Motor neuron (in vitro differentiated cells): ENCODE measurements at places on chromosomes 3 and 15. TPM values are rescaled to one million over a fixed set of nuclear protein-coding genes. Genes with fewer than 3 reads are reported as not detected.

CATSPER2 gene
- 5.2 and 9.4 TPM in 2 replicates for total RNA-seq

CLEC3B gene
- total RNA-seq: 0.38 and 0.63 TPM in 2 replicates

PLCL2 gene
- total RNA-seq: 24.7 and 25.1 TPM in 2 replicates

MRPS25 gene
- total RNA-seq: 31.6 and 40.6 TPM in 2 replicates

ZMYND10 gene
- 0.65 and 0.76 TPM in 2 replicates for total RNA-seq

LTK gene
- 0.15 and 0.24 TPM in 2 replicates for total RNA-seq

KNG1 gene
- total RNA-seq: not detected in 2 replicates

CHRNA5 gene
- total RNA-seq: 7.4 and 10.5 TPM in 2 replicates

PAQR5 gene
- total RNA-seq: 0.11 and 0.56 TPM in 2 replicates

TFDP2 gene
- 22.8 and 29.5 TPM in 2 replicates for total RNA-seq

GRK7 gene
- 0.08 and 0.09 TPM in 2 replicates for total RNA-seq

MLF1 gene
- total RNA-seq: 32.3 and 32.9 TPM in 2 replicates

ATP10A gene
- total RNA-seq: 0.90 and 1.5 TPM in 2 replicates

AADACL2 gene
- not detected in 2 replicates for total RNA-seq

ETV5 gene
- 14.3 and 15.2 TPM in 2 replicates for total RNA-seq

EFCC1 gene
- 10.5 and 11.0 TPM in 2 replicates for total RNA-seq

HRH1 gene
- 0.21 and 0.36 TPM in 2 replicates for total RNA-seq

CCR8 gene
- total RNA-seq: 0.35 TPM in 1 of 2 replicates, not detected in the other

CLDN1 gene
- total RNA-seq: 1.1 and 1.3 TPM in 2 replicates

IL17RD gene
- 9.2 and 9.3 TPM in 2 replicates for total RNA-seq

AADAC gene
- not detected in 2 replicates for total RNA-seq

PIK3R4 gene
- total RNA-seq: 19.6 and 24.5 TPM in 2 replicates

FETUB gene
- 0.92 and 1.1 TPM in 2 replicates for total RNA-seq

CCDC12 gene
- total RNA-seq: 52.4 and 53.6 TPM in 2 replicates

FBXO22 gene
- 29.5 and 29.8 TPM in 2 replicates for total RNA-seq

NR1I2 gene
- total RNA-seq: 0.07 TPM in 2 replicates

GCNT3 gene
- total RNA-seq: 67.3 and 75.5 TPM in 2 replicates
